ENCODE measurements at places on chromosomes 5 and 9.
A peak's percentile ranks its signal among the peaks of the same experiment; 100 is the strongest.

DNA sequence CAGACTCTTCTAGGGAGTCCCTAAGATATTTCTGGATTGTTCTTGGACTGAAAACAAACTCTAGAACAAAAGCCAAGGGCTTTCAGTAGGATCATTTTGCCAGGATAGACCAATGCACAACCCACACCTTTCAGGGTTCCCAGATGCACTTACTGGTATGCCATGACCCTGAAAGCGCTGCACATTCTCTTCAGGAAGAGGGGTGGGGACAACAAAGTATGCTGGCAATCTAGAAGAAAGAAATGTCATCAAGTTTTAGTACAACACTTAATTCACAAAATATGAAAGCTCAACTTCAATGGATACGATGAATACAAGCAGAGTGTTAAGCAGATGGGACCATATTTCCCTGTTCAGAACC is 57.2 kb downstream of the MTMR12 start:
- no peak for DNase-seq

GRCh38 chr9:69136779-69137178 is 37.3 kb upstream of the TJP2 start:
- no peak for DNase-seq

DNA sequence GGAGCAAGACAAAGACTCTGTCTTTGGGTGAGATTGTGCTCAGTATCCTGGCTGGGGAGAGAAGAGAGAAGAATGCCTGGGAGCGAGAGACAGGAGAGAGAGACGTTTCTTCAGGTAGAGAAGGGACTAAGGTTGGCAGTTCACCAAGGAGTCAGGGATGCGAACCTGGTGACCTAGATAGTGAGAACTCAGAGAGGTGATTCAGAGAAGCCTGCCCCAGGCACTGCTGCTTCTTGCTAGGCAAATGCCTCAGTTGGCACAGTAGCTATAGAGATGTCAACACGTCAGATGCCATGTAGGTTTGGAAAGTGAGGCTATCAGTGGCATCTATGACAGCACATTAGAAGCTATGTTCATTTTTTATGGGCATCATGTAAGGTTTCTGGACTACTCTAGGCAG is 231.6 kb upstream of the VLDLR start:
- no peak for DNase-seq

GRCh38 chr5:159459951-159460538 is 129.8 kb upstream of the IL12B start:
- DNase-seq, result peak; percentile 33

DNA sequence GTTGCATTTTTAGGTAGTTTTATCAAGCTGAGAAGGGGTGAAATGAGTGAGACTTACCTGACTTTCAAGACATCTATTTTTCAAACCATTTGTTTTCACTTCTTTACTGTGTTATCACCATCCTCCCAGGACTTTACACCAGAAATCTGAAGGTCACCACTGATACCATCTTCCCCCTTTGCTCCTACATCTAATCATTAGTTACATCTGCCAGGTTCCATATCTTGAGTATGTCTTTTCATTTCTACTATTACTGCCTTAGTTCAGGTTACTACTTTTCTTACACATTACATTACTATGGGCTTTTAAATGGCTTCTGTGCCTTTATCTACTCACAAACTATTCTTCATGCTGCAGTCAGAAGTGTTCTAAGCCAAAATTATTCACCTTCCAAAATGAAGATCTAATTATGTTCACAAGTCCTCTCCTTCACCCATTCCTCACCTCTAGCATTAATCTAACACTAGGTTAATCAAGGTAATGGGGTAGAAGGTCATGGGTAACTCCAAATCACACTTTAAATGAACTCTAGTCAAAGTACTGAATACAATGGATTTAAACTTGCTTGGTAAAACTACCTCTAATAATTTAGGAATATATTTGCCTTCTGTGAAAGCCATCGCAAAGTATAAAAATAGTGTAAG is 2.1 kb upstream of the HSDL2 start:
- DNase-seq, result no peak

- DNase-seq, result peak; percentile 21
These were observed 12.5 kb upstream of the CTSL start for GRCh38 chr9:87713278-87713987.

DNA sequence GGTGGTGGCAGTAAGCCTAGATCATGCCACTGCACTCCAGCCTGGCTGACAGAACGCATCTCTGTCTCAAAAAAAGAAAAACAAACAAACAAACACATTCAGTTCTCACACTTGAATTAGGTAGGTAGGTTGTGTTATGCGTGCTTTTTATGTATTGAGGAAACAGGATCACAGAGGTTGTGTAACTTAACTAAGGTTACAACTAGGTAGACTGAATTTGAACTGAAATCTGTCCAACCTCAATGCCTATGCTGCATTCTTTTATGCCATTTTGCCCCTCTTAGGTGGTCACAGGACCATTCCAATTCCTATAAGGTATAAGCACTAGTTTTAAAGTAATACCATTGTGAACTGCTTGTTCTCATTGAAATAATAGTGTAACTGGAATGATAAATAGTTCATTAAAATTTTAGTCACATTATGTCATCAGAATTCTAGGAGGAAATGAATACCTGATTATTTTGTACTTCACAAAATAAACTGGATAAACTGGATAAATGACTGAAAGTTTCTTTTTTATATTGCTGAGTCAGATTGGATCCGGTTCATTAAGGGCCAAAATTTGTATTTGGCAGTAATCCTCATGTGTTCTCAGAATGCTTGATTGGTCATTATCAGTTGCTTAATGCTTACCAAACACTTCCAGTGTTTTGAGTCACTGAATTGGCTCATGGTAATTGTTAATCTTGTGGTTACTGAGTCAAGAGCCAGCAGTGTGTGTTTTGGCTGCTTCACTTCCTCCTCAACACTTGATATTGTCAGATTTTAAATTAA is 7.1 kb downstream of the UBAP1 start:
- DNase-seq, result peak; percentile 80

DNA sequence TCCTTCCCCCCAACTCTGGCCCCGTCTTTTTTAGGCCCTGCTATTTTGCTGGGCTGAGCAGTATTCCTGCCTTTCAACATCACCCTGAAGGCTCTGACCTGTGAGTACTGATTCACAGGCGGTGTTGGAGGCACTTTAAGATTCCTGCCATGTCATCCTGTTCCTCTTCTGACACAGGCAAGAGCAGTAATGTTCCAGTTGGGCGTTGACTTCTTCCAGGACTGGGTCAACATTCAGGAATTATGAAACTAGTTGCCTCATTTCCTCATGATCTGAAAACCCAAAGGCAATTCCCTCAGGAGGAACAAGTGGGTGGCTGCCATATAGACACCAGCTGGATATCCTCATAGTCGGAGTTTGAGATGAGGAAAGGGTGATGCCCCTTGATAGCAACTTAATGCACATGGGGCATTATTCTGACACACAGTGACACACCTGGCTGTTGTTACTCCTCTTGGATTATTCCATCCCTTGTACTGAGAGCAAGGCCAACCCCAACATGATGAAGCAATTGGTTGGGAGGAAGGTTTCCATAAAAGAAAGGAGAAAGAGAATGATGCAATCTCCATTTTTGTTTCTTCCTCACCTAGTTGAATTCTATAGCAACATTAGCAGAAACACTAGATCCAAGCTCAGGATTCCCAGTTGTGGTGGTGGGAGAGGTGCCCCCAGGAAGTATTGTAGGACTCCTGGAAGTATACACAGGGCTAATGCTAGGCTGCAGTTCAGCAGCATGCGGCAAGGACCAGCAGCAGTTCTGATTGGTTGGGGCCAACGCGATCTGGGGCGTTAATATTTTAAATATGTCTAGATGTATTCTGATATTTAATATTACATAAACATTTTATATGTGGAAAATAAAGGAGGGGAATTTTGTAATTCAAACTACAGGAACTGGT is 19.6 kb upstream of the GLRX start:
- no peak for DNase-seq

DNA sequence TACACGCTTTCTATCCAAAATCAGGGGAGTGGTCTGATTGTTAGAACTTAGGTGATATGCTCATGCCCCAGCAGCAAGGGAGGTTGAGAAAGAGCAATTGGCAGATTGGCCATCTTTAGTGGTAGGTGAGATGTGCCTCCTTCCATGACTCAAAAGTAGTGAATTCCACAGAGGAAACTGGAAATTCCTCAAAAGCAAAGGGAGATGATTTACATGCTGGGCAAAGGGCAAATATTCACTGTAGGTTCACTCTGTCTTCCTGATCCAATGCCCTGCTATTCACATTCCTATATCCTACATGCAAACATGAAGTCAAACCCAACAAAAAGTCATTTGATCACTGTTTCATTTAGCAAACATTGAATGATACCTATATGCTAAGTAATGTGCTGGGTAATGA is 130.1 kb upstream of the ZNF608 start:
- DNase-seq, result no peak

DNA sequence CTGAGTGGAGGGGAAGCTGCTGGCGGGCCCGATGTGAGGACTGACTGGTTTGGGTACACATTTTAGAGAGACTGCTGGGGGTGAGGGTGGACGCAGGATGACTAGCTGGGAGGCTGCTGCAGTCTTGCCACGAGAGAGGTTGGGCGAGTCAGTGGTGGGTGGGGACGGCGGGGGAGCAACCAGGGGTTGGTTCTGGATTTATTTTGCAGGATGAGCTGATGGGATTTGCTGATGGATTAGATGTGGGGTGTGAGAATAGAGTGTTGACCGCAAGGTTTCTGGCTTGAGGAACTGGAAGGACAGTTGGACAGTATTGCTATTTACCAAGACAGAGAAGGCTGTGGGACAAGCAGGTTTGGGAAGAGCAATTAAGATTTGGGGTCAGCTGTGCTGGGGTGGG is 5.8 kb upstream of the NDST1 start:
- no peak for DNase-seq

DNA sequence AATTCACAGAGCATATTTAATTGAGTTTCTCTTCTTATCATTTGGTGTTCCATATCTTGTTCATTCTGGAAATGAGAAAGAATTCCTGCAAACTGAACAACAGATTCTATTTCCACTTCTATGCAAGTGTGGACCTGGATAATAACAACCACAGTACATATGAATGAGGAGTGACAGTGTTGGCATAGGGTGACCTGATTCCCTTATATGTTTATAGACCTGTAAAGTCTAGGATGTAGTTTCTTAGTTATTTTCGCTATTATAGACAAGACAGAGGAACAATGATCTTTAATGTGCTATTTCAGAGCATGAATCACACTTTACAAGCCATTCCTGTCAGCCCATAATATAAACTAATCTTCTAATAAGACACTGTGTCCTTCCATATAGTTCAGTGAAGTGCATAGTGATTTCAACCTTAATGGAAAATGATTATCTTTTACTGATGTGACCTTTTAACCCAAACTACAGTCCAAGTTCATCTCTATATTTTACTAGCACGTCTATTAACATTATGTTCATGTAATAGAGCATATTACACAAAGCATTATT is 88.2 kb upstream of the FAM174A start:
- no peak for DNase-seq

GRCh38 chr9:16064771-16065170 is 511.9 kb downstream of the CCDC171 start:
- no peak for DNase-seq

GRCh38 chr9:96867079-96867804 is 12.9 kb upstream of the ZNF782 start:
- no peak for DNase-seq

DNA sequence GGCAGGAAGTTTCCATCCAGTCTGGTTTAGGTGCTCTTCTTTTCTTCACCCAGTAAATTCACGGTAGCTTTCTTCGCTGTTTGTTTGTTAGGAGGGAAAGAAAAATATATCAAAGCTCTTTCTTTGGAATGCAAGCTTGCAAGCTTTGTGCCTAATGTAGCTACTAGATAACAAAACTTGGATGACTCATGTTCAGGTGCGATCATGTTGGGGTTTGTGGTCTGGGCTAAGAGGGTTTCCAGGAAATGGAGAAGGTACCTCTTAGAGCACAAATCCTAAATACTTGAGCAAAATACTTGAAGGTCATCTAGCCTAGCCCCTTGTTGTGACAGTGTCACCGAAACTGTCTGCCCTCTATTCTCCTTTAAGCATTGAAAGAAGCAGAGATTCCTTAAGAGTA is 17.7 kb downstream of the SRP19 start:
- DNase-seq, result no peak

DNA sequence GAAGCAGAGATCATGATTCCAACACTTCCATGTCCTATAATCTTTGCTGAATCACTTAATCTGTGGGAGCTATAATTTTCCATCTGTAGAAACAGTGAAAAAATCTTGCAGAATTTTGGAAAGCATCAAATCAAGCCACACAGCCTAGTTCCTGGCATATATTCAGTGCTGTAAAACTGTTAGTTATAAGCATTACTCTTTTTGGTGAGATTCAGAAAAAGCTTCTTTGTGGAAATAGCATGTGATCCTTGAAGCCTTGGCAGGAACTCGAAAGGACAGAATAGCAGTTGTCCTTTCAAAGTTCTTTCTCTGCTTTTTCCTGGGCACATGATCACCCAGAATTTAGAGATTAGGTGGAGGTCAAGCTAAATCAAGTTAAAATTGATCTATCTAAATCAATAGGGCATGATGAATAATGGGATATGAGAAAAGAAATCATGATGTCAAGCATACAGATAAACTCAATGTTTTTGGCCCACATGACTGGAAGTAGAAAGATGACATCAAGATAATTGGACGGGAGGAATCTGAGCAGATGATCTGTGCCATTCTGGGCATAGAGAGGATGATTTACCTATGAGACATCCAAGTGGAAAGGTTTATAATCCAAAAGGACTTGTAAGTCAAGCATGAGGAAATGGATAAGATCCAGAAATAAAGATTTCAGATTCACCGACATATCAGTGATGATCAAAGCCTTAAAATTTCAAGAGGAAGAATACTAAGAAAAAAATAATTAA is 73.1 kb downstream of the TMEM232 start:
- DNase-seq, result no peak

DNA sequence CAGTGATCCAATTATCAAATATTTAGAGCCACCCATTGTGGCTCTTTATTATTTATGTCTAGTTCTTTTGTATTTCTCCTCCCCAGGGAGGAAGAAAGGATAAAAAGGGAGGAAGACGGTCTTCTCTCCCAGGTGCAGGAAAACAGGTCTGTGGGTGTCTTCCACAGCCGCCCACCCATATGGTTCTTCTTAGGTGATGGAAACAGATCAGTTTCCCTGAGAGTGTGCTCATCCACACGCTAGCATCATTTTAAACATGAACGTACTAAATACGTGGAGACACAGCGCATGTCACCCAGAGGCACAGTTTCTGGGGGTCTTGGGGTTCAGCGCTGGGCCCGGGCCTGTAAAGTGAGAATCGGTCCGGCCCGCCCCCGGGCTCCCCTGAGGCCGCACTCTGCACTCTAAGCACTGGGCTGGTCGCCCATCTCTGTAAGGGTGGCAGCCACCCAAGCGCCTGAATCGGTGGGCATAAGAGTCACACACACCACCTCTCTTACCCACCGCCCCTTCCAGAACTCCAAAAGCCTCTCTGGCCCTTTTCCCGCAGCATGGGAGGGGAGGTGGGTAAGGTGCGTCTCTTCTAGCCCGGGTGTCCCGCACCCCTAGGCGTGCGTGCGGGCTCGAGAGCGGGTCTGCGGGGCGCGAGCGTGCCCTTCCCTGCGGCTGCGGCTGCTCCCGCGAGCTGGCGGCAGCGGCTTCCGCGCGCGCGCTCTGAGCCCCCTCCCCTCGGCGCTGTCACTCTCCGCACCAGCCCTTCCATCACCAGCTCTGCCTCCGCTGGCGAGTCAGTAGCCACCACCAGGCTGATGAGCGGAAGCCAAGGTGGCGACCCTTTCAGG is 1.3 kb downstream of the PTCH1 start:
- no peak for DNase-seq
